ENCODE measurements at places on chromosomes 2 and 18.

GRCh38 chr2:40433736-40434135, 18.2 kb downstream of the SLC8A1 start:
- no peak for DNase-seq

DNA sequence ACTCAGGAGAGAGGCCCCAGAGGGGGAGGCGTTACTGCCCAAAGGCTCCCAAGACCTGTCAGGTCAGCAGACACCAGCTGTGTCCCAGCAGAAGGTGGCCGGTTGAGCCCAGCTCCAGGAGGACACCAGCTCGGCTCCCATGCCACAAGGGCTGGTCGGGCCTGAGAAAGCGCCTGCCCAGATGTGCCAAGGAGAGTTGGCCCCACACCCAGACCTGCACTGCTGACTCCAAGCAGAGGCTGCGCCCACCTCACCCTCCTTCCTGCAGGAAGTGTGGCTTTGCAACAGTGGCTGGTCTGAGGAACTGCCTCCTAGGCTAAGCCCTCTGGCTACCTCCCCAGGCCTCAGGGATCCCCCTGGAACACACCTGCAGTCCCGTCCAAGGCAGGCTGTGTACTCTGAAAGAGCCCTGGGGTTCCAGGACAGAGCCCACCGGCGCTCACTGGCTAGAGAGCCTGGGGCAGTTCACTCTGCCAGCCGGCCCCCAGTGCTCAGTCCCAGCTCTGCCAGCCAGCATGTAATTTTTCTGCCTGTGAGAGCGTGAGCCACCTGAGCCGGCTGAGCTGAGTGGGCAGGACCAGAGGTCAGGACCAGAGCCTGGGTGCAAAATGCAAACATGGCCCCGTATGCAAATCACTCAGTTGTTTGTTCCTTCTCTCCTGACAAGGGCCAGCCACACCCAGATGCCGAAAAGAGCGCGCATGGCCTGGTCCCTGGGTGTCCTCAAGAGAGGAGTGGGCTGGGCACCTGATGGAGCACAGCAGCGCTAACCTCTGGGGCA, 36.9 kb upstream of the PTMA start:
- DNase-seq = no peak

- DNase-seq = peak; percentile 31
These were observed 28.2 kb downstream of the DTNA start for GRCh38 chr18:34738175-34738894.

DNA sequence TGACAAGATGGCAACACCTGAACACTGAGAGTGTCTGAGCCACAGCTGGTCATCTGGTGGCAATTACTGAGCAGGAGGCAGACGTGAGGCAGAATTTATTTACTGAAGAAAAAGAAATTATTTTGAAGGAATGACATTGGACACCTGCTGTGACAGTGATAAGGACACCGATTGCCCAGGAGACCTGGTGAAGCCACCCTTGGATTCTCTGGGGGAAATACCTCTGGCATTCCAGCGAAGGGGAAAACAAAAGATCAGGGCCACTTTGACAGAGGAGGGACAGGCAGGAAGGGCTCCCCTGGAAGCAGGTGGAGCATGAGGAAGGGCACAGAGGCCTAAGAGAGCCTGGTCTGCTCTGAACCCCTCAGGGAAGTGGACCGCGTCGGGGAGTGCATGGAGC, 85.4 kb upstream of the ALPP start:
- DNase-seq = no peak

- DNase-seq = peak; percentile 55
These were observed 2.1 kb upstream of the SPIRE1 start for GRCh38 chr18:12659904-12660605.

DNA sequence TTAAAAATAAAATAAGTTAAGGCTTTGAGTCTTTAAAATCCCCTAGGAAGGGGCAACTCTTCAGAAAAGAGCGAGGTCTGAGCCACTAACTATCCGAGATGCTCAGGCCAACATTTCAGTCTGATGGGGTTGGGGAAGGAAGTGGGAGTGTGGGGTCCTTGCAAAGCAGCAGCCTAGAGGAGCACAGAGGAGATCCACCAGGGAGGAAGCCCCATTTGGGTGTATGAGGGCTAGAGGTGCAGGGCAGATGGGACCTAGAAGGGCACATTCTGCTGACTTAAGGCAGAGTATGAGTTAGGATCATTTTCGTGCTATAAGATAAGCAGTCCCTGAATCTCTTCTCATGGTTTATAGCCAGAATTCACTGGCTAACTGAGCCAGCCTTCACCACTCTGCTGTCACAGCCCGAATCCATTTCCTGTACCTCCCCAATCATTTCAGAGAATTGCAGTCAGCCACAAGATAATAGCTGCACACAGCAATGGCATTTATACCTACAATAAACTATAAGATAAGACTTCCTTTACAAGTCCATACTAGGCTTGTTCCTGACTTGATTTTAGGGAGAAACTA, 37.0 kb downstream of the MRPL30 start:
- DNase-seq = no peak

DNA sequence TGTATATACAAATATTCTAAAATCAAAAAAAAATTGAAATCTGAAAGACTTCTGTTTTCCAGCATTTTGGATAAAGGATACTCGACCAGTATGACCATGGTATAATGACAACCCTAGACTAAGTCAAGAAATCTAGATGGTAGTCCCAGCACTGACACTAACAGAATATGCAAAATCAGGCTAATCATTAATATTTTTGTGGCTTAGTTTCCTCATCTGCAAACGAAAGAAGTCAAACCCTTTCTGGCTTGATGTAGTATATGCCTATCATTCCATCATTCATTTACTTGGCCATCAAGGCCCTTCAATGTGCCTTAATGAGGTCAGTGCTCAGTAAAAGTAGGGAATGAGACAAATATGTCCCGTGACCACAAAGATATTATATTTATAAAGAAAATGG, 83.5 kb downstream of the NCKAP5 start:
- DNase-seq = no peak

DNA sequence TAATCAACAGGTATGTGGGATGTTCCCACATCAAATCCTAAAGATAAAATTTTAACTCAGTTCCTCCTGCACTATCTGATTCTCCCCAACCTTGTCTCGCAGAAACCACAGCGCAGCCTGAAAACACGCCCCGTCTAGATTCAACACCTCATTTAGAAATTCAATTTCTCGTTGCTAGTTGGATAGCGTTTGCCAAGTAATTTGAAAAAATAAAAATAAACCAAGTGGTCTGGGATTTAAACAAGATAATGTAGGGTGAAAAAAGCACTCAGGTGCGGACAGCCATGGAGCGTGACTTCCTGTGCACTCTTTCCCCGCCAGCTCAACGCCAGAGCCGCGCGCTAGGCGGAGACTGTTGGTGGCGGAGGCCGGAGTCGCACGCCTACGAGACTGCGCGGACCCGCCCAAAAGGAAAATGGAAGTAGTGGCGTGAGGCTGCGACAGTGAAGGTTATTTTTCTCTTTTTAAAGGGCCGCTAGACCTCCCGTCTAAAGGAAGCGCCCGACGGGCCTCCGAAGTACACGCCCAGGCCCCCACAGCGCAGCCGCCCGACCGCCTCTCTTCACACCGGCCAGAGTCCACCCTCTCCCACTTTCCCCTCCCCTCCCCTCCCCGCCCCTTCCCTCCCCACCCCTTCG, 615 bp upstream of the CCNT2 start:
- no peak for DNase-seq

- peak; percentile 11 for DNase-seq
These were observed 204.8 kb downstream of the KLHL29 start for GRCh38 chr2:23589739-23590138.

DNA sequence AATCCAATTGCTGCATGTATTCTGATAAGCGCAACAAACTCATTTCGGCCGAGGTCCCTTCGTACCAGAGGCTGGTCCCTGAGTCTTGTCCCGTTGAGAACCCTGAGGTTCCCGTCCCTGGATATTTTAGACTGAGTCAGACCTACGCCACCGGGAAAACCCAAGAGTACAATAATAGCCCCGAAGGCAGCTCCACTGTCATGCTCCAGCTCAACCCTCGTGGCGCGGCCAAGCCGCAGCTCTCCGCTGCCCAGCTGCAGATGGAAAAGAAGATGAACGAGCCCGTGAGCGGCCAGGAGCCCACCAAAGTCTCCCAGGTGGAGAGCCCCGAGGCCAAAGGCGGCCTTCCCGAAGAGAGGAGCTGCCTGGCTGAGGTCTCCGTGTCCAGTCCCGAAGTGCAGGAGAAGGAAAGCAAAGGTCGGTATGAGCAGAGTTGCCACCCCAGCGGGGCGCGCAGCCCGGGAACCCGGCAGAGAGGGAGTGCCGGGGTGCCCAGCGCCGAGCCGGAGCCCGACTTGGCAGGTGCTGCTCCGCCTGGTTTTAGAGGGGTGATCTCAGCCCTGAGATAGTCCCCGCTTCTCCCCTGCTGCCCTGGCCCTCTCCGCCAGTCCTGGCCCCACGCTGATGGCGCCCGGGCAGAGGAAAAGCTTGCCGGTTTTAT, 714 bp downstream of the HOXD10 start:
- DNase-seq = no peak

DNA sequence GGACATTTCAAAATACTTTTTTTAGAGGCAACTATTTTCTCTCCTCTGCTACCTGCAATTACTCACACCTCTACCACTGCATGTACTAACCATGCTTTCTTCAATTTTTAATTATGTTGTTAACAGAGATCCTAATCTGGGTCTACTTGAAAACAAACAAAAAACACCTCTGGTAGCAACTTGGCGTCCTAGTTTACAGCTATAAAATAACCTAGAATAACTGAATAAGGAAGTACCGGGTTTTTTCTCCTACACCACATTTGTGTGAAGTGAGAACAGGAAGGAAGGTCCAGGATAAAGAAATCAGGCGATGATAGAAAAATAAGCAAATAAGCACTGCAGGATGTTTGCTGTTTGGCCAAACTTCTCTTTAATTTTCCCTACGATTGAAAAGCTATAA, 633.5 kb downstream of the LRP1B start:
- no peak for DNase-seq

DNA sequence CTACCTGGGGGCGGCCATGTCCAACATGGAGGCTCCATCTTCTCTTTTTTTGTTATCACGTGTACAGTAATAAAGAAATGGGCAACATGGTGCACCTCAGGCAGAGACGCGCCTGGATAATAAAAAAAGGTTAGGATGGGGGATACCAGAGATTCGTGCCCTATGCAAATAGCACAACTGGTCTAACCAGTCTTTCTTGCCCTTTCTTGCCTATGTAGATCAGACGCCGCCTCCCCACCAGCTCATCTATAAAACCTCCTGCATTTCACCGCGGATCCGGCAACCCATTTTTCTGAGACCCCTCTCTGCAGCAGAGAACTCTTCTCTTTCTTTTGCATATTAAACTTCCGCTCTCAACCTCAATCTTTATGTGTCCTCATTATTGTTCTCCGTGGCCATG, 68.7 kb downstream of the MYL12B start:
- DNase-seq = no peak

- DNase-seq = no peak
These were observed 89.9 kb downstream of the ERBB4 start for GRCh38 chr2:212448698-212449097.

DNA sequence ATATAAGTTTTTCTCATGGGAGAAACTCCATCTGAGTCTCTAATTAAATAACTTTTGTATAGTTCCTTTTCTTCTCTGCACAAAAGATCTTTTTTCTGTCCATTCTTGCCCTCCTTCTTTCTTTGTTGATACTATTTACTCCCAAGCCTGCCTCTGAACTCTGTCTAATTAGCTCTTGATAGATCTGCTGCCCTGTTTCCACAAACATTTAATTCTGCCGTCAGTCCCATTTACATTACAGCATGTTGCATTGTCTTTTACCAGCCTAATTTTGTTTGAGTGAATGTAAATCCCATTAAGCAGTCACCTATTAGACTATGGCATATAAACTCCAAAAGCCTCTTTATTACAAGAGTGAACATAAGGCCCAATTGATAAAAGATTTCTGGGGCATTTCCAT, 254.4 kb downstream of the ERBB4 start:
- no peak for DNase-seq

- no peak for DNase-seq
These were observed 222.3 kb upstream of the ARL4C start for GRCh38 chr2:234719116-234719716.

DNA sequence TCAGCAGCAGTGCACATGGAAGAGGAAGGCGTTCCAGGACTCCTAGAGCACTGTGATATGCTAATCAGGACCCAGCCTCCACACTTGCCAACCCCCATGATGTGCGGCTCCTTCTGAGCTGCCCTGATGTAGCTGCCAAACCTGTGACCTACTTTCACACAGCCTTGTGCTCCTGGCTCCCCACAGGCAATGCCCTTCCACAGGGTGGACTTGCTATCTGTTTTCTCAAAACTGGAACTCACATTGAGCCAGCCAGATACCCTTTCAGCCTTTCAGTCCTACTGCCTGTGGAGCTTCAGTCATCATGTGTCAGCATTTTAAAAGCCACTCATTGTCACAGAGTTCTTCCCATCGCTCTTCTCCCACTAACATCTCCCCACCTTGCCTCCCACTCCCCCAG, 181.6 kb downstream of the AFF3 start:
- no peak for DNase-seq

DNA sequence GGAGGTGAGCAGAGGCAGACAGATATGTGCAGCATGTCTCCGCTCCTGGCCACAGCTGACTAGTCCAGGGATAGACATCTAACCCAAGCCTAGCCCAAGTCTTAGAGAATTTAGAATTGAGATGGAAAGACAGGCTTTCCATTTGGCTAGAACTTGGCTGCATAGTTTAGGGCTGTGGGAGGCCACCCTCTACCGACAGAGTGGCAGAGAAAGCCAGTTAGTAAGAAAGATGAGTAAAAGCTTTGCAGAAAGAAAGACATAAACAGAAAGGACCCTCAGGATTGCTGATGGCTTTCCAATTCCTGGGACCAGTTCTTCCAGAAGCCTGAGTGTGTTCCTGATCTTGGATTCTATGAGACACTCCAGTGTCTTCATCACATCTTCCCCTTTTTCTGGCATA, 62.1 kb downstream of the DYM start:
- no peak for DNase-seq

DNA sequence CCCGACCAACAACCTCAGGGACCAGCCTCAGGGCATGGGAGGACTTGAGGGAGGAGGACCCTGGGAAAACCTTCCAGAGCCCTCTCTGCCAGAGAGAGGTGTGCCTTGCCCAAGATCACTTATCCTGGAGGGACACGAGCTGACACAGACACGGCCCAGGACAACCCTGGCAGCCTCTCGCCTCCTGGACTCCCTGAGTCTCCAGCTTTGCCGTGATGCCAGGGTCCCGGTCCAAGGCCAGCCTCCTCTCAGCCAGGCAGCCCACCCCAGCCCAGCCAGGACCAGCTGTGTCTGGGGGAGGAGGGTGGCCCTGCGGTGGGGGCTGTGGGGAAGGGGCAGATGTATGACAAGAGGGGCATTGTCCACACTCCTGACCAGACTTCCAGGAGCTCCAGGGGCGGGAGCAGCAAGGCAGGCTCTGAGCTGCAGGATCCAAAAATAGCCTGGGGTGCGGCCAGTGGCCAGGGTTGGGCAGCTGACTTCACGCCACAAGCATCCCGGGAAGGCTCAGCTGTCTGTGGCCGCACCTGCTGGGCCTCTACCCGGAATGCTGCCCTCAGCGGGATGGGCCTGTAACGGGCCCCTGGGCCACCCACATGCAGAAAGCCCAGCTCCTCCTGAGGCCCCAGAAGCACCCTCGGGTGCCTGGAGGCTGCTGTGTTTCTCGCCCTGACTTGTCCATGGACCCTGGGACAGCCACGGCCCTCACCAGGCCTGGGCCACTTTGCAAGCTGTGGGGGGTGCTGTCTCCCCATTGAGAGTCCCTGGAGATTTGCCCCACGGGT, 65.5 kb upstream of the GPC1 start:
- peak; percentile 95 for DNase-seq
